ENCODE measurements at places on chromosomes 5 and 9.
A peak's percentile ranks its signal among the peaks of the same experiment; 100 is the strongest.

DNA sequence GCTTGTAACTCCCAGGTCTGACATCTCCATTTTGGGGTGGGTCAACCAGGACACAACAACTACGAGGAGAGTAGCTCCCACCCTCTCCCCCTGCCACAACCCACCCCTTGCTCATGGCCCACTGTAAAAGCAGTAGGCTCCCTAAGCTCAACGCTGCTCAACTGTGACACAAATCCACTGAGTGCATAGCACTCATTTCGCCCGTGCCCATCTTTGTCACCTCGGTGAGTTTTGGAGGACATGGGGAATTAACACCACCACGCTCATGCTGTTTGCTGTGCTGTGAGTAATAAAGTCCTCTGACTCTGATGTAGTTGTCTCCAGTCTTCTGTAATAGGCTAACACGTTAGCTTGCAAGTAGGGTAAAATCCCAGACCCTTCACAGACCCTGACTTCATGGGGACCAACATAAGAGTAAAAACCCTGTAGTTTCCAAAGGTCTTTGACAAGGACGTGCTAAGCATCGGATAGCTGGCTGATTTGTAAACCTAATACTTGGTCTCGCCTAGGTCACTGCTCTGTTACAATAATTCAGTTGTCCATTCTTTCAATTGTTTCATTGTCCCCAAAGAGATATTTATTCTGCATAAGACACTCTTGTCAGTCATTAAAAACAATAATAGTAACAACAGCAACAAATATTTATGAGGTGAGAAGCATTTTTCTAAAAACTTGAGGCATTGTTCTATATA is 7.7 kb downstream of the PLGRKT start:
- DNase-seq = no peak

DNA sequence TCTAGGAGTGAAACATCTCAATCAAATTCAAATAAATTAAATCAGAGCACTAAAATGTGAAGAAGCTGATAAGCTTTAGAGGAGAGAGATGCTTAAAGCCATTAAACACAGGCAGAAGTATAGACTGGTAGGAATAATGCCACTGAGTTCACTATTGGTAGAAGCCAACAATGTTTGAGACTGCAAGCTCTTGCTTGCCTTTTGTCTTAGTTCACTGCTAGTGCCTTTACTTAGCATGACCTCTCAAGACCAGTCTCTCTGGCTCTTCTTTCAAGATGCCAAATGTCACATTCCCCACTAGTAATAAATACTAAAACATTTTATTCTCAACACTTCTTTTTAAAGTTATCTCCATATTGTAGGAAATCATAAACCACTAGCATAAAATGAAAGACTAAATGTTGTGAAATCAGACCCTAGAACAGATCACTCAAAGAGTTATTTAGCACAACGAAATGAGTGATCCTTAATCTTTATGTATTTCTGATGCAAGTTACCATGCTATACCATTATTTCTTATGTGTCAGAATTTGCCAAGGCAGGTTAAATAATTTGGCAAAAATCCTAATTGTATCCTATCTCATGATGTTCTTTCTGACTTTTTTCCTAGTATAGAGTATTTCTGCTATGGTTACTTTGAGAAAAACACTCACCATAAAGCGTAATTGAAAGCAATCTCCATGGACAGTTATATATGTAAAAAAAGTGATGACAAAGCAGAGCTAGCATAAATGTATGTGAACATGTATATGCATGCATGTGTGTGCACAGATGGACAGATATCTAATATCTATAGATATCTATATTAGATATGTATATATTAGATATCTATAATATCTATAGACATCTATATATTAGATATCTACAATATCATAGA is 57.5 kb downstream of the PJA2 start:
- no peak for DNase-seq

- no peak for DNase-seq
These were observed 271.0 kb downstream of the TMEM161B start for GRCh38 chr5:87997662-87998061.

DNA sequence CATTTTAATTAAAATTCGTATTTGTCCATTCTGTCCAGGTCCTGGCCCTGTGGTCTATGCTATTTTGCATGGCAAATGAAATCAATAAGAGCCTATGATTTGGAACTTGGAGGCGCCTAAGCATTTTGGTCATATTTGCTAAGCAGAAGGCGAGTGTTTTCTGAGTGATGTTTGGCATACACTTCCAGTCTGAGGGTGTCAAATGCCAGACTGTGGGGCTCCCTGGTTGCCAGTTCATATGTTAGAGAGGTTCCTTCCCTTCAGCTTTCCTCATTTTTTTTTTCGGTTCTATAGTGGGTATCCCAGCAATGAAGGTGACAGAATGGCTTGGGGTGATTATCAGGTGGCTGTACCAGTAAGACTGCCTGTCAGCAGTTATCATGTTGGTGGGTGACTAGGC is 1007.8 kb upstream of the WWC1 start:
- DNase-seq = no peak

- no peak for DNase-seq
These were observed 297.6 kb downstream of the BRINP1 start for GRCh38 chr9:119071636-119072035.

GRCh38 chr5:52481201-52481600 is 306.5 kb upstream of the ITGA1 start:
- DNase-seq = no peak

GRCh38 chr9:3471883-3472282 is 53.9 kb downstream of the RFX3 start:
- DNase-seq = no peak

GRCh38 chr9:83669067-83669466 is 38.7 kb downstream of the UBQLN1 start:
- DNase-seq = no peak

DNA sequence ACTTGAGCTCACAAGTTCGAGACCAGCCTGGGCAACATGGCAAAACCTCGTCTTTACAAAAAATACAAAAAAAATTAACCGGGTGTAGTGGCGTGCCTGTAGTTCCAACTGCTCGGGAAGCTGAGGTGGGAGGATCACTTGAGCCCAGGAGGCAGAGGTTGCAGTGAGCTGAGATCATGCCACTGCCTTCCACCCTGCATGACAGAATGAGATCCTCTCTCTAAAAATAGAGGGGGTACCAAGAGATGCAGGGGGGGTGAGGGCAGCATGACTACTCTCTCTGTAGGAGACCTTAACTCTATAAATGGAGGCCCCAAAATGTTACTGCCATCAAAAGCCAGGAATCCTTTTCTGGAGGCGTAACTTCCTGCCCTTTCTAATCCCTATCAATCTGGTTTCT is 243.9 kb downstream of the DOCK8 start:
- DNase-seq = no peak

DNA sequence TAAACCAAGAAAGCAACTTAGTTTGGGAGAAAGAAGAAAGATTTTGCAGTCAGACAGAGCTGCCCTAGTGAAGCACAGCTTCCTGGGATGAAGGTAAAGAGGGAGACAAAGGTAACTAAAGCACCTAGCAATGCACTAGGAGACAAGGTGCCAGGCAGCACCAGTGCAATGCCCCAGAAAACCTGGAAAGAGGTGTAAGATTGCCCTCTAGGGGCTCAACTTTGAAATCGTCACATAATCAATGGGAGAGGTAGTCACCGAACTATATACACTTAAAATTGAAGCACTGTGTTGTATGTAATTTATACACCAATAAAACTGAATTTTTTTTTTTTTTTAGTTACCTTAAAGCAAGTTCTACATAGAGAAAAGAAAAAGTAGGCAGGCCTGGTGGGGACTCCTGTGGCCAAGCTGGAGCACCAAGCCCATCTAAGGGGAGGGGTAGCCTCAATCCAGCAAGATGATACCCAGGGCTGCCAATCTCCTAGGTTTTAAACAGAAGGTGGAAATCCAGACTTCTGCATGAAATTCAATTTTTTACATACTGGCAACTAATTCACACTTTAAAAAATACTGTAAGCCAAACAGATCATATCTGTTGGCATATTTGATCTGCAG is 48.2 kb downstream of the CDK5RAP2 start:
- no peak for DNase-seq

- no peak for DNase-seq
These were observed 239.6 kb downstream of the CACNA1B start for GRCh38 chr9:138117101-138117750.

DNA sequence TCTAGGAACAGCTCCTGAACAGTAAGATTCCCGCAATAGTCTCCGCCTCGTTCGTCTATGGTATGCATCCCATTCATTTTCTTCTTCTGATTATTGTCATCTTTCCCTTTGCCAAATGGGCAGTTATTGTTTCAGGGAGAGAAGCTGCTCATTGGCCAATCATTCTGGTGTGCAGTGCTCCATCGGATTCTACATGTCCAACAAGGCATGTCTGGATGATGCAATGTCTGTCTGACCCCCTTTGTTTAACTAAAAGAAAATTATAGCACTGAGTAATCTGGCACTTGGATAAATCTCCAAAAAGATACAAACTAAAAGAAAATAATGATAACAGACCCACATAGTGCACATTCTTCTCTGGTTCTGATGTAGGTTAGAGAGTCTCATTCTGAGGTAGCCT is 515.6 kb upstream of the DMAC1 start:
- no peak for DNase-seq

DNA sequence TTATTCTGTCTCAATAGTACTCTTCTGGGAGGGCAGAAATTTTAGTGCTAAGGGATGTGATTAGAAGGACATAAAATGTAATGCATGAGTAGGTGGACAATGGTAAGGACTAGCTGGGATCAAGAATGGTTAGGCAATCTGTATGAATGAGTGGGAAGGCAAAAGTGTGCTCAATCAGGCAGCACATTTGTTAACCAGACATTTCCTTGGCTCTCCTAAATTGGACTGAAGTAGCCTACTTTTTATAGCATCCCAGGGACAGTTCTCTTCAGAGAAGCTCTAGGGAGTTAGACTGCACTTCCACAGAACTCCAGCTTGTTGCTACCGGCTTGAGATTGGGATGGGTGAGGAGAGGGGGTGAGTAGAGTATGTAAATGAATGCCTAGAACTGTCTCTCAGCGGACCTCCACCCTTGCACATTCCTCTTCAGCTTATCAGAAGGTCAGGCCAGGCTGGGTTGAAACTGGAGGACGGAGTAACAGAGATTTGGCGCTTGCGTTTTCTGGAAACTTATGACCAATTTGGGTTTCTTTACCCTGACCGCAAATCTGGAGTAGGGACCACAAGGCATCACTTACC is 19.0 kb upstream of the ARL14EPL start:
- DNase-seq = no peak

DNA sequence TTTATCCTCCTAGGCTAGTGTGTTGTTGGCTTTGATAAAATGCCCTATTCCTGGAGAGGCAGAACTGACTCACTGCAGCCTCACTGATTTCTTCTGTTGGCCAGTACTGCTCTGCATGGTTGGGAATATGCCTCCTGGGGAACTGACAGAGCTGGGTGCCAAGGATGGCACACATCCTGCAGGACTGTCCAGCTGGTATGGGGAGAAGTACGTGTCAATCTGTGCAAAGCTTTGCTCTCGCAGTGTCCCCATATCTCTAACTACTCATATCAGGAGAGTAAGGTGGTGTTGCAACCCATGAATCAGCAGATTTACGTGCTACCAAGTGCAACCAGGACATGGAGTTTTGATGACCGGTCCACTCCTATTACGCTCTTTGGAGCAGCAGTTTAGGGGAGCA is 74.7 kb downstream of the TEK start:
- no peak for DNase-seq

DNA sequence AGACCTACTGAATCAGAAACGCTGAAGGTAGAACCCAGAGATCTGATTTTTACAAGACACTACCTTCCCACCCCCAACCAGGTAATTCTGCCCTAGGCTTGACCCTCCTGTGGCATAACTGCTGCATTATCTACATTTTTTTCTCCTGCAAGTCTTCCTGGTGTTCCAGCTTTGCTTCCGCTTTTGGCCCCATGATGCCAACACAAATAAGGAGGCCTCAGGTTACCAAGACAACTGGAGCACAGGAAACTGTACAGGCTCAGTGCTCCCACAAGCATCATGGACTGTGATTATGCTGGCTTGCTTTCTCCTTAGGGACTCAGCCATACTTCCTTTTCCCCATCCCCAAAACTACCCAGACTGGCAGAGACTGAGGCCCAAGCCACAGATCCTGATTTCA is 6.6 kb upstream of the MSMP start:
- no peak for DNase-seq

DNA sequence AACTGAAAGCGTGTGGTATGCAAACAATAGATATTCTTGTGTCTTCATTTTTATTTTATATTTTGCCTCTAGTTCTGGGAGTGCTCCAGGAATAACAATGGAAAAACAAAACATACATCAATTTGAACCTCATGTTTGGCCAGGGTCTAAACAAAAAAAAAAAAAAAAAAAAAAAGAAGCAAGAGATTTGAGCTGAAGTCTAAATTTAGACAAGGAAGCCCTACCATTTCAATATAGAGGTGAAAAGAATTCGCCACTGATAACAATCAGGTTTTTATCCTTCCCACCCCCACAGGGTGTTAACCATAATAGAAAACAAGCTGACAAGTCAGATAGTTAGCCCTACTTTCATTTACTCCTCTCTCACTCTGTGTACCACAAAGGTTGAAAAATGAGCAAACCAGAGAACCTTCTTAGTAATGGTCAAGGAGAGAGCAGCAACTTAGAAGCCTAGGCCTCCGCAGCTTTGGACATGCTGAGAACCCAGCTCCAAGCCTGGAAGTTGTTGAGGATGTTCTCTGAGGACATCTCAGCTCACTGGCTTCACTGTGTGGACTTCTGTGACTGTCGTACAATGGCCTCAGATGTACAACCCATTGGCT is 118.2 kb upstream of the HMHB1 start:
- DNase-seq = no peak

GRCh38 chr9:14403081-14403480 is 89.1 kb upstream of the NFIB start:
- no peak for DNase-seq

GRCh38 chr5:154479160-154479943 is 1.3 kb upstream of the HAND1 start:
- peak; percentile 61 for DNase-seq

GRCh38 chr5:150335778-150336177 is 21.7 kb upstream of the TCOF1 start:
- no peak for DNase-seq

DNA sequence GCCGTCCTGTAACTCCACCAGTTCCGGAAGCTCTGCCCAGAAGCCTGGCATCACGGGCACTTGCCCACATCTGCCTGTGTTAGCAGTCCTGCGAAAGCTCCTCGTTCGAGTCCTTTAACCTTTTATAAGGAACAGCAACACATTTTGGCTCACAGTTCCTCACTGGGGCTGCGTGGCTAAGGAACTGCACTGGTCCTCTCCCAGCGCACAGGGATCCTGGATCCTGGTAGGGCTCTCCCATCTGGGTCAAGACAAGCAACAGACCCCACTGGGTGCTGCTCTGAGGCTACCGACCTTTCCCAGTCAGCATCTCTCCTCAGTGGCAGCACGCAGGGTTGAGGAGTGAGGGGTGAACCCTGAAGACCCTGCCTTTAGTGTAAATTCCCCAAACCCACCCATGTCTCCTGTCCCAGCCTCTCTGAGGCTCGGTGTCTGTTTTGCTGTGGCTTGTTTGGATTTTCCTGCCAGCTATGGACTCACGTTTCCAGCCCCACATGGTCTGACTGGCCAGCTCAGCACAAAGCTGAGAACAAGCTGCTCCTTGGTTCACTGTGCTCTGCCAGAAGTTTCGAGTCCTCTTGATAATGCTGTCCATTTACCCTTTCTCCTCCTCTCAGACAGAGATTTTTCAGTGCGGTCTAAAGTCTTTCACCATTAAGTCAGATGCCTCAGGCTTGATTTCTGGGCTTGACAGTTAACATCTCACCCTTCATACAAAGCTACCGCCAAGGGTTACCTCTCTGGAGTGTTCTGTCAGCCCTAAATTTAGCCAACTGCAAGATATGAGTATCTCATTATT is 80.0 kb downstream of the AK8 start:
- DNase-seq = no peak

Data from right kidney (tissue), 9 donors.